Amniotic stem cell (primary cell): ENCODE measurements at places on chromosomes 2 and 18.

DNA sequence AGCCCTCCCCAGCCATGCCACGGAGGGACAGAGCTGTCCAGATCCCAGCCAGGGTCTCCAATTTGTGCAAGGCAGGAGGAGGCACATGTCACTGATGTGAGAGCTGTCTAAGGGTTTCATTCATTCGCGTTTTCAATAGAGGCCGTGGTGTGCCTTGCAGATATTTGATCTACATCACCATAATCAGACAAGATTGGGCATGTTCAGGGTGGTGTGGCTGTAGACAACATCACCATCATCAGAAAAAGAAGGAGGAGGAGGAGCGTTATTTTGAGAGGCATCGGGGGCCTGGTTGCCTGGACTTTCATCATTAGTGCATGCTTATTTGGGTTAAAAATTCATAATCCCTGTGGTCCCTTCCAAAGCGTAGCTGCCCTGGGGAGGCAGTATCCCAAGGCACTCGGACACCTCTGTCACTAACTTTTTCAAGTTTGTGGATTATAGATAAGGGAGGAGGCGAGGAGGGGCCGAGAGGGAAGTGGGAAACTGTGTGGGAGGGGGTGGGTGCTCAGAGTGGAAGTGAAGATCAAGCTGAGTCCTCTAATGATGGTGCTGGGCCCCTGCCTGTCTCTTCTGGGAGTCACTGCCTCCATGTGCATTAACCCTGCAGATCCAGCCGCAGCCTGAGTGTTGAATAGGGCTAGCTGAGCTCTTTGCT lies 194.1 kb downstream of the CTIF start:
- DNase-seq: no peak

- no peak for DNase-seq
Measured at GRCh38 chr2:38415728-38416291, 38.7 kb upstream of the ATL2 start.

DNA sequence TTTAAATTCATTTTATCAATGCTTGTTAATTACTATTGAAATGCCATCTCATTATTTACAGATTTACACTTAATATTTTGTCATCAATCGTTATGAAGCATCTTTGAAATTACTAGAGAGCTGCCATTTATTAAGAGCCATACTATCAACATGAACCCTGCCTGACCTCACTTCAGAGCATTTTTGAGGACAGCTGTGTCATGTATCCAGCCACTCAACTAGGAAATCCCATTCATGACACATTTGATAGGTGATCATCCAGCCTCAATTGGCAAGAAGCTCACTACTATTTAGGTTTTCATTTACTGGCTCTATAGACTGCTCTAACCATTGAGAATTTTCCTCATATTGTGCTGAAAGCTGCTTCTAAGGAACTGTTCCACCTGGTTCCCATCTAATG lies 40.6 kb upstream of the TLK1 start:
- no peak for DNase-seq

DNA sequence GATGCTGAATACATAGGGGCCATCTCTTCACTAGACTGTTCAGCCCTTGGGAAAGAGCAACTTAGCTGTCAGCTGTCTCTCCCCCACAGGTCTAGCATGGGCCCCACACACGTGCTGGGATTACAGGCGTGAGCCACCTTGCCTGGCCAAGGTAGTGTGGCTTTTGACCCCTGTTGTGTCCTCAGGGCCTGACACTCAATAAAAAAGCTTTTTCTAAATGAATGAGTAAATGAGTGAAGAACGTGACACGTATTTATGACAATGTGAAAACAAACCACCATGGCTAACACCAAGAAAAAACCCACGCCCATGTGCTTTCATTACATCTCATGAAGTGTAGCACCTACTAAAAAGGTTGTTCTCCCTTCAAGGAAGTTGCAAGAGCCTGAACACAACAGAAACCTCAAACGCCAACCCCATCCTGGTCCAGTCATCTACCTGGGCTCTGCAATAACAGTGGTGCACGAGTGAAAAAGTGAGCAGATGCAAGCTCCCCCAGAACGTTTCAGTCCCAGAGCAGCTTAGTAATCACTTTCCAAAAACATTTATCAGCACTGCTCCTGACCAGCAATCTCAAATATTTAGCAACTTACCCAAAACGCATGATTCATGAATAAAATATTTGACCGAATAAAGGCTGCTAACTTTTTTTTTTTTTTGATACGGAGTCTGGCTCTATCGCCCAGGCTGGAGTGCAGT lies 3.4 kb downstream of the WDFY1 start:
- DNase-seq: peak; percentile 55

GRCh38 chr2:177603181-177603580 lies 210.6 kb downstream of the AGPS start:
- no peak for DNase-seq

GRCh38 chr2:226839951-226840350 lies 4.1 kb downstream of the RHBDD1 start:
- no peak for DNase-seq

GRCh38 chr2:217939629-217940245 lies 63.1 kb downstream of the TNS1 start:
- DNase-seq: no peak

DNA sequence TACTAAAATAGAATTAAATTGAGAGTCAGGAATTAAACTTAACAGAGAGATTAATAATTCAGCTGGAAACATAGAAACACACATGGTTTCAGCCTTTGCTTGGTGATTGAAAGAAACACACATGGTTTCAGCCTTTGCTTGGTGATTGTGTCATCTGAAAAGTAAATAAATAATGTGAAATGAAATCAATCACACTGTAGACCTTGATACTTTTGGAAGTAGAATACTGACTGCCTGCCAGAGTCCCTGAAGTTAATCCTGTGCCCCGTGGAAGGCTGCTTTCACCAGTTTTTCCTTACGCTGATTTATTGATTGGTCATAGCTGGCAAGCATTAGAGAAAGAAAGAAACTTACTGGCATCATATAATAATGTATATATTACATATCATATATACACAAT lies 1252.7 kb upstream of the FAM98A start:
- no peak for DNase-seq

GRCh38 chr18:46070815-46071652 lies 1.0 kb downstream of the PSTPIP2 start:
- DNase-seq: no peak

DNA sequence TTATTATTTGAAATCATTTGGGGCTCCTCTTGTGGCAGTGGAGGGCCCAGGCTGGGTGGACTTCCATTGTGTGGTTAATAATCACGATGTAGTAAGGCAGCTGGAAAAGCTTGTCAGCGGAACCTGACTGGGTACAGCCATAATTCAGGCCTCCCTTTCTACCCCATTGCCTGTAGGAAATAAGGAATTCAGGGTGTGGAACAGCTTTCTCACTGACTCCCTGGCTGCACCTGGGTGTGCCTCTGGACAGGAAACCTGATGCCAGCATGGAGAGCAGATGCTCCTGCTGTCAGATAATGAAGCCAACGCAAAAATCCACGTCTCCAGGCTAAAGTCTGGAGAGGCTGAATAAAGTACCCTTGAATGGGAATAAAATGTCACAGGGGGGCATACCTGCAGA lies 44.2 kb downstream of the LYPD6B start:
- DNase-seq: no peak

- no peak for DNase-seq
Measured at GRCh38 chr2:33111002-33111446, 164.3 kb downstream of the LTBP1 start.

DNA sequence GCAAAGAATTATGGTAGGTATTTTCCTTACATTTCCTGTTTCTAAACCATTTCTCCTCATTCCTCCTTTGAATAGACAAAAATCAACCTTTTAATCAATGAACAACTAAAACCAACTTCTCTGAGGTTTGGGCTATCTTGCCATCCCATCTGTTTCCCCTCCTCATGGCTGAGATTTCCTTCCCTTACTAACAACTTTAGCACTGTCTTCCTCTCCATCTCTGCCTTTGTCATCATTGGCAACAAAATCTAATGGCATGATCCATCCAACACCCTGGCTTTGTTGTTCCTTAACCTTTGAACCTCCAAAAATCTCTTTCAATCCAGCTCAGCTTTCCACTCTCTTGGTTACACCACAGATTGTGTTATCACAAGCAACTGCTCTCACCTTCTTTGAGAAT lies 95.3 kb upstream of the FAM136A start:
- no peak for DNase-seq

DNA sequence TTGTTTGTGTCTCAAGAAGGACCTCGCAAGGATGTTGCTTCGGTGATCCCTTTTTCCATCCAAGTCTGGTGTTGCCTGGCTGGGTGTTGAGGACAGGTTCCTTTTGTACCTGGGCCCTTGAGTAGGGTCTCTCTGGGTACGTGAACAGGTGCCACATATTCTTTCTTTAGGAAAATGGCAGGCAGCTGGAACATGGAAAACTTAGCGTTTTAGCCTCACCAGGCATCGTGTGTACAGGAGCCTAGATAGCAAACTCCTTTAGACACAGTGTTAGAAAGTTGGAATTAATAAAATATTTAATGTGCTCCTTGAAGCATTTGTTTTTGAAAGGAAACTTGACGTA lies 54.3 kb upstream of the RBM44 start:
- DNase-seq: no peak

GRCh38 chr2:114699423-114699944 lies 257.0 kb downstream of the DPP10 start:
- no peak for DNase-seq

GRCh38 chr2:127597046-127597983 lies 48.6 kb upstream of the GPR17 start:
- no peak for DNase-seq

- DNase-seq: no peak
Measured at GRCh38 chr18:59959606-59960005, 59.8 kb downstream of the PMAIP1 start.

DNA sequence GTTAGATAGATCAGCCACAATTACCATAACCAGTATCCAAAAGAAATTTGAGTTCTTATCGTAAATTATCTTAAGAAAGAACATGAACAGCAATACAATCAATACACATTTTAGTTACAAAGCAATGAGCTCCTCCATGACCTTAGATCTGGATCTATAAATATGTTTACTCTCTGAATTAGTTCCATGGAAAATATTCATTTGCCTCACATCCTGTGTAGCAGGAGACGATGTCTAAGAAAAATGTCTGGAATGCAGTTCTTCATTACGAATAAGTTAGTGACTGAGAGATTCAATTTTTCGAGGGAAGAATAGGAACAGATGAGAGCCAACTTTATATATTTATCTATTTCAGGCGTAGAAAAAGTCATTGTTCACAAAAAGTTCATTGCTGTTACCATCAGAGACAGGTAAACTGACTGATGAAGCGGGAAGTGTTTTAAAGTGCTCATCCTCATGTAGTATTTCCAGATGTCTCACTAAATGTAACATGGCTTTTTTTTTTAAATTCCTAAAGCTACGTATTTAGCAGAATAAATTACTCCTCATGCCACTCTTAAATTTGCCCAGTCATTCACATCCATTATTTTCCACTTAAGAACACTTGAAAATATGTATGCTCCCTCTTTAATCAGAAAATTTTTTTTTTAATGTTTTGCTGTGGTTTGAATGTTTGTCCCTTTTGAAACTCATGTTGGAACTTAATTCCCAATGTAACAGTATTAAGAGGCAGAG lies 106.5 kb upstream of the SCN1A start:
- DNase-seq: no peak

DNA sequence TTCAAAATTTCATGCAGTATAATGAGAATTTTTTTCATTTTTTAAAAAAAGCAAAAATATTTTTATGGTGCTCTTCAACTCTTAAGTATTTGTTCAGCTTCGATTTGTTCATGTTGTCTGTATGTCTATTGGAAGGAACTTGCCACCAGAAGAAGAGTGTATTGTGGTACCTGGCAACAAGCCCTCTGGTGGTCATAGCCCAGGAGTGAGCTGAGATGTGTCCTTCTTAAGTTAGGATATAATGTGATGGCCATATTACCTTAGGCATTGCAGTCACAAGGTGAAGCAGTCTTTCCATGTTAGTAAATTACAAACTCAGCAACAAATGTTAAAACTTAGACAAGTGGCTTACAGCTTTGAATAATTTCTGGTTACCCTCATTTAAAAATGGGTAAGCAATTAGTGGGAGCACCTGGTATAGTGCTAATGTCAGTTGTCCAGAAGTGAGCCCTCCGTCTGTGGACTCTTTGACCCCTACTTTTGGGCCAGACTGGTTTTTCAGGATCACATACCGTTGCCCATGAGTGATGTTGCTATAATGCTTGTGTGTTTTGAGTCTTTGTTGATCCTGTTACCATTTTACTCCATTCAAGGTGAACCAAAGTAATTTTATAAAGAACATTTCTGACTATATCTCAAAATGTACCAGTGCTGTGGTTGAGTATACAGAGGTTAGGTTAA lies 57.4 kb downstream of the MYO1B start:
- no peak for DNase-seq

DNA sequence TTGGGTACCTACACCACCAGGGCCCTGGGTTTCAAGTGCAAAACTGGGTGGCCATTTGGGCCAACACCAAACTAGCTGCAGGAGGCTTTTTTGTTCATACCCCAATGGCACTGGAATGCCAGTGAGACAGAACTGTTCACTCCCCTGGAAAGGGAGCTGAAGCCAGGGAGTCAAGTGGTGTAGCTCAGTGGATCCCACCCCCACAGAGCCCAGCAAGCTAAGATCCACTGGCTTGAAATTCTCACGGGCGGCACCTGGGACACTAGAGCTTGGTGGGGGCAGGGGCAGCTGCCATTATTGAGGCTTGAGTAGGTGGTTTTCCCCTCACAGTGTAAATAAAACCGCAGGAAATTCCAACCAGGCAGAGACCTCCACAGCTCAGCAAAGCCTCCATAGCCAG lies 46.0 kb upstream of the FAM110C start:
- no peak for DNase-seq

DNA sequence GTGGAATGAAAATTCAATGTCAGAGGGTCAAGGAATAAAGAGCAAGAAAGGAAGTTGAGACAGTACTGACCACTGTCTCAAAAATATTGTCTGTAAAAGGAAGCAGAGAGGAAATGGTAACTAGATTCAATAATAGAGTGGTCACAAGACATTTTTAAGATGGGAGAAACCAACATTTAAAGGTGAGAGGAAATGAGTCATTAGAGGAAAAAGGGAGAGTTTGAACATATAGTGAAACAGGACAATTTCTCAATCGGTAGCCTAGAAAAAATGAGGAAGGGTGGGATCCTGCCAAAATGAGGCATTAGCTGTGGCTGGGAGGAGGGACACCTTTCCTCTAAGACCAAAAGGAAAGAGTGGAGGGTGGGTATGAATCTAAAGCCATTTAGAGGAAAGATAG lies 288.5 kb downstream of the SP3 start:
- no peak for DNase-seq

DNA sequence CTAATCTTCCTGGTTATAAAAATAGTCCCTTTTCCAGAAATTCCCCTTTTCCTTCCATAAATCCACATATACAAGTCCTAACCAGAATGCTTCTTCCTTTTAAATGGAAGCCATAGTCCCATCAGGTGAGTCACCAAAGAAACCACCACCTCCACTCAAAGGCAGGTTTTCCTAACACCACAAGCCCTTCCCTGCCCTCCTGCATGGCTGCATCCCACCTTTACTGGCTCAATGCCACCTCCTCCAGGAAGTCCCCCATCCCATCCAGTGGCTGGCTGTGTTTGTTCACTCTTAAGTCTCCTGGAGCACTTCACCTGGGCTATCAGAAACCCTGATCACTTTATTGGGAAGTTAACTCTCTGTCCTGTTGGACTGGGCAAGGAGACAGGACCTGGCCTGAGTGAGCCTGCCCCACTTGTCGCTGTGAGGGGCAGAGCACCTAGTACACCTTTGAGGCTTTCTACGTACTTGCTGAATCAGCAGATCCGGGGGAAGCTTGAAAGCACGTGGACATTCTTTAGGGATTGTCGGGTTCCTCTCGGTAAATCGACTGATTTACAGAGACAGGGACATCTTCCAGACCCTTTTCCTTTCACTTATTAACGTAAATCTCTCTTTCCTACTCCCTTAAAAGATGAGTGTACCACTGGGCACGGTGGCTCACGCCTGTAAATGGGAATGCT lies 71.0 kb downstream of the NGEF start:
- DNase-seq: no peak

- no peak for DNase-seq
Measured at GRCh38 chr2:234414596-234414995, 82.3 kb downstream of the ARL4C start.
